ENCODE measurements at places on chromosomes 1 and 21.

- DNase-seq, result no peak
Measured at GRCh38 chr1:233393084-233393840, 65.7 kb downstream of the MAP3K21 start.

GRCh38 chr1:211382714-211383480, 56.3 kb downstream of the TRAF5 start:
- DNase-seq, result peak; percentile 78

- DNase-seq, result no peak
Measured at GRCh38 chr21:33981391-33982101, 65.9 kb upstream of the ATP5PO start.

DNA sequence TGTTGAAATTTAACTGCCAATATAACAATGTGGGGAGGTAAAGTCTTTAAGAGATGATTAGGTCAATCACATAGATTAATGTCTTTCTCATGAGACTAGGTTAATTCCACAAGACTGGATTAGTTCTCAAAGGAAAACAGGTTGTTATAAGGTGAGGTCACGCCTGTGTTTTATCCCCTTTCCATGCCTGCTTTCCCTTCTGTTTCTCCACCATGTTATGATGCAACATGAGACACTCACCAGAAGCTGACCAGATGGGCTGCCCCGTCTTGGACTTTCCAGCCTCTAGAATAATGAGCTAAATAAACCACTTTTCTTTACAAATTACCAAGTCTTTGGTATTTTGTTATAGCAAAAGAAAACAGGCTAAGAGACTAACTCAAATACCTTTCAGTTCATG, 70.8 kb downstream of the DDAH1 start:
- DNase-seq, result no peak

DNA sequence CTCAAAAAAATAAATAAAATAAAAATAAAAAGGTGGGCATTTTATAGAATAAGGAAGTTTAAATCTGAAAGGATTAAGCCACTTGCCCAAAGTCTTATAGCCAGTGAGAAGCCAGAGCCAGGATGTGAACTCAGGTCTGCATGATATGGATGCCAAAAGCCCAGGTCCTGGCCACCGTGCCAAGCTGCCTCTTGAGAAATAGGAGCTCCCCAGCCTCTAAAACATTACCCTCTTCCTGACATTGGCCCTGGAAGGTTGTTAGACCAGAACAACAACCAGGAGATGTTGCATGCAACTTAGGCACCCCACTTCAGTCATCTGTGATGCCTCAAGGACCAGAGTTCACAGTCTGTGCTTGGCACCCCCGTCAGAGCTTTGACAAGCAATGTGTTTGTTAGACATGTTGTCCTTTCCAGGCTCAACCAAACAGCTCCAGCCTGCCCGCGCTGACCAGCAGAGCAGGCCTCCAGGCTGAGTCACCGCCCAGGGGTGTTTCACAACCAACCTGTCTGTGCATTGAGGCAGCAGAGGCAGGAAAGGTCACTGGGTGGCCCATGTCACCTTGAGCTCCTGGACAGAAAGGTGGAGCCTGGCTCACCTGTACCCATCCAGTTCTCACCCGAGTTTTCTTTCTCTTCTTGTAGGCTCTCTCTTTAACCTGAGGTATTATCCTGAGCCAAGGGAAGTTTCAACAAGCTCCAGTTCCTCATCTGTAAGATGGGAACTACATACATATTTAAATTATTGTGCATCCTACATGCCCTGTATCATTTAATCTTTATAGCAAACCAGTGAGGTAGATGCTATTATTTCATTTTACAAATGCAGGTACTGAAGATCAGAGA, 14.9 kb upstream of the MED18 start:
- peak; percentile 11 for DNase-seq

GRCh38 chr1:247113094-247113497, 8.9 kb upstream of the ZNF669 start:
- DNase-seq, result no peak

DNA sequence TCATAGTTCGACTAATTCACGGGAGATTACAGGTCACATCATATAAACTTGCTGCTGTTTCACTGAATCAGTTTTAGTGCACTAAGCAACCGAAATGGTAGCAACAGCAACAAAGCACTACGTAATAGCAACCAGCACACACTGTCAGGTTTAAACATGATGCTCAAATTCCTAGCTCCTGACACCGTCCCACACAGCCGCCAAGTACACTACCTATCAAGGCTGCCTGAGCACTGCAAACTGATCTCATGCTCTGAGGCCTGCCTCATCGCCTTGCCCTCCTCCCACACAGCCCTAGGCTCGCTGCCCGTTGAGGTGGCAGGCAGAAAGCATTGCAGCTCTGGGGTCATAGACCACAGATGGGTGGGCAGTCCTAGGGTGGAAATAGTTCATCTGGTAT, 12.4 kb downstream of the LAMC2 start:
- DNase-seq, result no peak

DNA sequence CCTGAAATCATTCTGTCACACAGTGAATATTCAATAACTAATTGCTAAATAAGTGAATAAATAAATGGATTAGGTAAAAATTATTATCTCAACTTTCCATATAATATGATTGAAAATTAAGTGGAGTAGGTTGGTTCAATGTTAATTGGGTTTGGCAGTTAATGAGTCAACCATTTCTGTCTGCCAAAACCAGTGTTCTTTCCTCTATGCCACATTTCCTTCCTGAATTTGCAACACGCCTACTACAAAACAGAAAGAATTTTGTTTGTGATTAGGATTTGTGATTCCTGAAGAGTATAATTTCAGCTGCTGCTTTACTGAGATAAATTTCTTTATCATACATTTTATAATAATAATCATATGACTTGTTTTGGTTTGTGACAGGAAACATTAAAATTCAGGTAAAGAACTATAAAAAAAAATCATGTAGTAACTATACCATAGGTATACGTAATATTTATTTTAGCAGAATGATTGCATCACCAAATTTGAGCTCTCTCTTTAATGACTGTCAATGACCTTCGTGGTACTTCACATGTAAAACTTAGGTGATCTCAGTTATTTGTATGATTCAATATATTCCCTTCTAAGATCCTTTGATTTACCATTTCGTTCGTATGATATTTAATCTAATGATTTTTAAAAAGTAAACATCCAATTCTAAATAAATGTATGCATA, 241.3 kb downstream of the KCNT2 start:
- DNase-seq, result no peak

GRCh38 chr1:203656796-203657747, 30.4 kb downstream of the ATP2B4 start:
- no peak for DNase-seq

GRCh38 chr1:204483791-204484190, 10.8 kb downstream of the PIK3C2B start:
- DNase-seq, result no peak

Measured in bone marrow (tissue), 2 donors.